Daoy (cell line): ENCODE measurements at places on chromosomes 16 and 17.

- DNase-seq: no peak
These were observed 39.0 kb downstream of the IQCK start for GRCh38 chr16:19757026-19757425.

GRCh38 chr16:71956486-71956885, 43.7 kb downstream of the PKD1L3 start:
- no peak for DNase-seq

- DNase-seq: peak; percentile 87
These were observed 6.1 kb downstream of the PECAM1 start for GRCh38 chr17:64384253-64385186.

DNA sequence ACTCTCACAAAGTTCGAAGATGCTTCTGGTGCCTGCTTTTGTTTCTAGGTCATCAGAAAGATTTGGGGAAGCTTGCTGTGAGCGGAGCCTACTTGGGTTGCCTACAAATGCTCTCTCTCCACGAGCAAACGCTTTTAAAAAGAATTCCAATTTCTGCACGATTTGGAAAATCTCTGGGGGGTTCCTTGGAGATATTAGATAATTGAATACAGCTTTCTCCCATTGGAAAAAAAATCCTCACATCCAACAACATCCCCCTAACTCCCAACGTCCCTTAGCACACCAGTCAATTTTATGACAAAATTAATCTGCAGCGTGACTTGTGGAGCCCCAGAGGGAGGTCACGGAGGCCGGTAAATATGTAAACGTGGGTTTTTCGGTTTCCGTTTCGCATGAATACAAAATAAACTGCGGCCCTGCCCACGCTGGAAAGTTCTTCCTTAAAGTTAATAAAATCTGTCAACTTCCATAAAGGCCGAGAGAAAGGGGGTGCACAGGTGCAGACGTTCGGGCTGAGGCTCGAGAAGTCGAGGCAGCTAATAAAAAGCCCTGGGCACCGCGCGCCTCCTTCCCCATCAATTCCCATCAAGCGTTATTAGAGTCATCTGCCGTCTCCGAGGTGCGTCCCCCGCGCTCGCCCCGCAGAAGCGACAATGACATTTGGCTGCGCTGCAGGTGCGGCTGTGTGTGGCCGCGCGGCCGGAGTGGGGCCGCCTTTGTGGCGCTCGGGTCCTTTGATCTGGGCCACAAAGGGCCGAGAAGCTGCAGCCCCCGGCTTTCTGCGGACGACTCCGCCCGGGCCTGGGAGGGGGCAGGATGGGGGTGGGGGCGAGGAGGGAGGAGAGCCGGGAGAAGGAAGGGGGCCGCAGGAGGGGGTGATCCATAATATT, 37.6 kb downstream of the SALL1 start:
- no peak for DNase-seq

- DNase-seq: peak; percentile 94
These were observed at the start of gene ATF7IP2 for GRCh38 chr16:10385725-10386516. TSS of gene ATF7IP2 (plus strand) at chr16:10386061. CDS start at chr16:10430621, 44,560 bp downstream.

DNA sequence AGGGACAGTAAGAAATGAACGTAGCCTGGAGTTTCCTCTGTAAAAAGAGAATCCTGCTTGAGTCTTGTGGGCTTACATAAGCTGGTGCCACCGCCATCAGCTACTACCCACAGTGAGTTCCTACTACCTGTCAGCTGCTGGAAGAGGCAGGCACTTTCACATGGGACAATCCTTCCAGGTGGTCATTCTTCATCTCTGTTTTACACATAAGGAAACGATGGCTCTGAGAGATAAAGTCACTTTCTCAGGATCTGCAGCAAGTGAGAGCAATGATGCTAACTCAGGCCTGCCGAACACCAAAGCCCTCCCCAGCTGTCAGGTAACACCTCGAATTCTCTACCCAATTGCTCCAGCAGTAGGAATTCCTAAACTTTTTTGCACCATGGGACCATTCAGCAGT, 26.6 kb downstream of the PIK3R5 start:
- no peak for DNase-seq

DNA sequence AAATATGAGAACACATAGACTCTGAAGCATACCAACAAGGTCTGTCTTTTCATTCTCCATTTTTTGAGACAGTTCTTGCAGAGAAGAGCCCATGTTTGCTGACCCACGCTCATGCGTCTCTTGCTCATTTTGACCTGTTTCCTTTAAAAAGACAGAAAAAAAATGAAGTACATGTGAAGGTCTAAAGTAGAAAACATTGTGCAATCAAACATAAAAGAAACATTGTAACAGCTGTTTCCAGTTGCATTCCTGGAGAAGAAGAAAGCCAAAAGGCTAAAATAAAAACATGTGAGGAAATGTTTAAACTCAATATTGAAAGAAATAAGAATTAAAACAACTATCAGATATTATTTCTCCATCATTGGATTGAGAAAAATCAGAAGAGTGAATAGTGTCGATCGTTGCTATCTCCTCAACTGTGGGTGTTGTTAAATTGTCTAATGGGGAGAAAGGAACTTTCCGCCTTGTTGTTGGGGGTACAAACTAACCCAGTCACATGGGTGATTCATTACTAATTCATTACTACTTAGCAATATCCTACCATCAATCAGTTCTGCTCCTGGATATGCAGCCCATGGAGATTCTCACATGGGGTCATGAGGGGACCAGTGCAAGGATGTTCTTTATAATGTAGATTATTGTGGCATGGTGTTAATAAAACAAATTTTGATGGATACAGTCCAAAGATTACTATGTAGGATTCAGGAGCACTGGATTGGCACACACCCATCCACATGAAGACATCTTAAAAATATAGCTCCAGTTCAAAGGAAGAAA, 9.5 kb downstream of the ABCA9 start:
- DNase-seq: no peak

GRCh38 chr16:69930117-69930776, 20.9 kb upstream of the CLEC18A start:
- DNase-seq: peak; percentile 62

- DNase-seq: no peak
These were observed 9.7 kb downstream of the STAT5B start for GRCh38 chr17:42266462-42266861.

- peak; percentile 53 for DNase-seq
These were observed 13.7 kb upstream of the LGALS3BP start for GRCh38 chr17:78993241-78993956.
